ENCODE measurements at places on chromosomes 11 and 22.
A peak's percentile ranks its signal among the peaks of the same experiment; 100 is the strongest.

DNA sequence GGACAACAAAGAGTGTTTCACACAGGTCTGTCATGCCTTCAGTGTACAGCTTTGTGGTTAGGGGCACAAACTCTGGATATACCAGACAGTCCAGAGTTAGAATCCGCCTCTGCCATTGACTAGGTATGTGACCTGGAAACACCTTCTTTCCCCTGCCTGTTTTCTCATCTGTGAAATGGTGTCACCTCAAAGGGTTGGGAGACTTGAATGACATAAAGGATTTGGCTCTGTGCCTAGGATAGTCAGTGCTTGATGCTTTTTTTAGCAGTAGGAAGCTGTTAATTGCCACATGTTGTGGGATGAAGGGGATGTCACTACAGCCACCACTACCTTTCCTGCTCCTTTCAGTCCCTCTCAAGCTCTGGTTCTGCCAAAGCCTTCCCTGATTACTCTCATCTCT, 17.4 kb upstream of the LRRC55 start:
- no peak for DNase-seq

DNA sequence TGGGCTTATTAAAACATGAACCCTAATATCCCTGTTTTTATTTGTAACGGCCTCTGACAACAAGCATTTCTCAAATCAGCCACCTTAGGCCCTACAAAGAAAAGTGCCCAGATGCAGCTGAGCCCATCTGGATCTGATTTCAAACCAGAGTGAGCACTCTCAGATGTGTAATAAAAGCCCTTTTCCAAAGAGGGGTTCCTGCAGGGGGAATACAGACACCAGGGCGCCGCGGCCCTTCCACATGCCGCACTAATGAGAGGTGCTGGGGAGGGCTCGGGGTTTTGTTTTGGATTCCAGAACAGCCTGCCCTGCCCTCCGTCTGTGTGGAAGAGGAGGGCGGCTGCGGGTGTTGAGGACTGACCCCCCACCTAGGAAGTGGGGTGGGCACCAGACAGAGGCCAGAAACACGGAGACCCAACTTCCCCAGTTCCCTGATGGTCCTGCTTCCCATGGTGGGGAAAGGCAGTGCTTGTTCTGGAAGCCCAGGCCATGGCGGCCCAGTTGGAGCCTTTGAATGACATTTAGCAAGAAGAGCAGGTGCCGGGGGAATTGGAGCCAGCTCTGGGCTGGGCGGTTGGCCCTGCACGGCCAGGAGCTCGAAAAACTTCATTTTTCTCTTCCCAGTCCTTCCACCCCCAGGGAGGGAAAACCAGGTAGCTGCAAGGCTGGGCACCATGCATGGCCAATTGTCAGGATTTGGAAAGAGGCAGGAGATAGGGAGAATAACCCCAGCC, 63.7 kb downstream of the MACROD1 start:
- no peak for DNase-seq

GRCh38 chr11:57597916-57598830, 688 bp downstream of the SERPING1 start:
- DNase-seq: no peak

- no peak for DNase-seq
Measured at GRCh38 chr11:65440831-65441499, 18.4 kb downstream of the NEAT1 start.

DNA sequence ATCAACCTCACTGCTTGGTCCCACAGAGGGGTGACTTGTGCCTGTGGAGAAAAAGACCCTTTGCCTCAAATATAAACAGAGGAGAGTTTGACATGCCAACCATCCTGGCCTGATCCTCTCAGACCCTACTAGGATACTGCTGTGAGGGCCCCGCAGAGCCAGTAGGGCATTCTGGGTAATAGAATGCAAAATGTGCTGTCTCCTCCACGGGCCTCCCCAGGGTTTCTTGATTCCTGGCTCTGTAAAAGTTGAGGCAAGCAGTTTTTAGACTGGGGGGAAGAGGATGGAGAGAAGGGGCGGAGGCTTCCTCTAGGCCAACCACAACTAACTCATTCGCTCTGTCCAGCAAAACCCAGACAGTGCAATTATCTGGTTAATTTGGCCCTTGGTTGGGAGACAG, 81.7 kb downstream of the SYN3 start:
- no peak for DNase-seq

- DNase-seq: no peak
Measured at GRCh38 chr11:68715456-68716122, 31.2 kb downstream of the GAL start.

GRCh38 chr22:33666279-33666960, 253.9 kb downstream of the LARGE1 start:
- DNase-seq: no peak

- no peak for DNase-seq
Measured at GRCh38 chr22:35521358-35522224, 19.0 kb upstream of the RASD2 start.

GRCh38 chr22:36640106-36640672, 63.4 kb downstream of the CACNG2 start:
- no peak for DNase-seq

DNA sequence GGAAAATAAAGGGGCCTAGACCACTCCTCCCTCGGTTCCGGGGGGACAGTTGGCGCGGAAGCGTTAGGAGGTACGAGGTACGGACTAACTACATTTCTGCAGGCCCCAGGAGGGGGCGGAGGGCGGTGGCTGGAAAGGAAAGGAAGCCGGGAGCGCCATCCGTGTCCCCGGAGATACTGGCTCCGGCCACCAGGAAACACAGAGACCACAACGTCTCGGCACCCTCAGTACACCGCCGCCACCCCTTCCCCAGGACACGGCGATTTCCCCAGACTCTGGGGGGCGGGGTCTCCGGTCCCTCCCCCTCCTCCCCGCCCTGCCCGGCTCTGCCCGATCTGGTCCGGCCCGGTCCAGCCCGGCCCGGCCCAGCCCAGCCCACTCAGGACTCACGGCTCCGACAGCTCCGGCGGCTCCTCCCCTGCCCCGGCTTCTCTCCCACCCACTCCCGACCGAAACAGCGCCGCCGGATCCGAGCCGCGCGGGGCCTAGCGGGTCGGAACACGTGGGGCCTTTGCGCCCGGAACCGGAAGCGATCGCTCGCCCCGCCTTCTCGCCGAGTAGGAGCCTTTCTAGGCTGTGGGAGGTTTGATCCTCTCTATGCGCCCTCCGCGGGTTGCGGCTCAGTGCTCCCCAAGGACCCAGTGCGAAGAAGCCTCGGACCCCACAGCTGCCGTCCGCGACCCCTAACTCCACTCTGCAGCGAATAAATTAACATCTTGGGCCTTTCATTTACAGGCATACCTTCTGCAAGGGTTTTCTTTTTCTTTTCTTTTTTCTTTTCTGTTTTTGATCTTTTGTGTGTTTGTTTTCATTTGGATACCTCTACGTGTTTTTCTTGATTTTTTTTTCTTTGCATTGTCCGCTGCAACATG, at the start of gene ZNF202:
ZNF202 (minus strand) TSS at position 502 of the 872 bp plus-strand sequence. CDS start 10,772 bp downstream, outside the sequence.
- peak; percentile 87 for DNase-seq

GRCh38 chr11:130449996-130450769, 1.7 kb downstream of the ADAMTS15 start:
- no peak for DNase-seq

- DNase-seq: no peak
Measured at GRCh38 chr11:87440076-87440770, 402.5 kb downstream of the TMEM135 start.

GRCh38 chr11:60367009-60367408, 11.3 kb upstream of the MS4A7 start:
- DNase-seq: no peak

- peak; percentile 14 for DNase-seq
Measured at GRCh38 chr11:2089536-2090165, 49.5 kb downstream of the IGF2 start.

DNA sequence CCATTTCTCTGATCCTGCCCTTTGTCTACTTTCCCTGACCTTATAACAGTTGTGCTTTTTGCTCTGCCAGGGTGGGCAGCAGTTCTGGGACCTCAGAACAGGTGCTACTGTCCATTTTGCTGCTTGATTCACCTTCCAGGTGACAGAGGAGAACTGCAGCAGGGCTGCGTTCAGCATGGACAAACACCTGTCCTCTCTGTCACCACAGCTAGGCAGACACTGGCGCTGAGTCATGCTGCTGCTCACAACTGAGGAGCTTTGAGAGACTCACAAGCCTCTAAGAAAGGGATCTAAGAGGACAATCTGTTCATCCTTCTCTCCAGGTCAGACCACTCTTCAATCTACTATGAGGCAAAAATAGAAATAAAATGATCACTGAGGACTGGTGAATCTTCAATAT, 1144.5 kb upstream of the CCDC90B start:
- DNase-seq: no peak

DNA sequence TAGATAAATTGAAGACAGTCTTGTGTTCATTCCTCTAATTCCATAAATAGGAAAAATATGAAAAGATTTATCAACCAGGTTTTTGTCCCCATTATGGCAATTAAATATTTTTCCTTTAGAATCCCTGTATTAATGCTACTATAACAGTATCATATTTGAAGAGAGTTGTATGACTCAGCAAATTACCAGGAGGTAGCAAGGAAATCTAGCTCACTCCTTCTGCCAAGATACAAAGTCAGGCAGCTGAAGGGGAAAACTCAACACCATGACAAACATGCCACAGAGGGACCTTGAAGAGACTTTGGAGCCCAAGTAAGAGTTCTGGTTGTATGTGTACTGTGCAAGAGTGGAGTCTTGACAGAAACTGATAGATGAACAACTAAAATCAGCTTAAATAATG, 143.3 kb downstream of the GUCY1A2 start:
- DNase-seq: no peak

GRCh38 chr11:123061403-123062157, at the start of gene HSPA8:
HSPA8 (minus strand) TSS chr11:123062136; CDS start chr11:123061324, 812 bp downstream.
- peak; percentile 65 for DNase-seq

GRCh38 chr22:27476729-27477128, 324.8 kb downstream of the MN1 start:
- no peak for DNase-seq

DNA sequence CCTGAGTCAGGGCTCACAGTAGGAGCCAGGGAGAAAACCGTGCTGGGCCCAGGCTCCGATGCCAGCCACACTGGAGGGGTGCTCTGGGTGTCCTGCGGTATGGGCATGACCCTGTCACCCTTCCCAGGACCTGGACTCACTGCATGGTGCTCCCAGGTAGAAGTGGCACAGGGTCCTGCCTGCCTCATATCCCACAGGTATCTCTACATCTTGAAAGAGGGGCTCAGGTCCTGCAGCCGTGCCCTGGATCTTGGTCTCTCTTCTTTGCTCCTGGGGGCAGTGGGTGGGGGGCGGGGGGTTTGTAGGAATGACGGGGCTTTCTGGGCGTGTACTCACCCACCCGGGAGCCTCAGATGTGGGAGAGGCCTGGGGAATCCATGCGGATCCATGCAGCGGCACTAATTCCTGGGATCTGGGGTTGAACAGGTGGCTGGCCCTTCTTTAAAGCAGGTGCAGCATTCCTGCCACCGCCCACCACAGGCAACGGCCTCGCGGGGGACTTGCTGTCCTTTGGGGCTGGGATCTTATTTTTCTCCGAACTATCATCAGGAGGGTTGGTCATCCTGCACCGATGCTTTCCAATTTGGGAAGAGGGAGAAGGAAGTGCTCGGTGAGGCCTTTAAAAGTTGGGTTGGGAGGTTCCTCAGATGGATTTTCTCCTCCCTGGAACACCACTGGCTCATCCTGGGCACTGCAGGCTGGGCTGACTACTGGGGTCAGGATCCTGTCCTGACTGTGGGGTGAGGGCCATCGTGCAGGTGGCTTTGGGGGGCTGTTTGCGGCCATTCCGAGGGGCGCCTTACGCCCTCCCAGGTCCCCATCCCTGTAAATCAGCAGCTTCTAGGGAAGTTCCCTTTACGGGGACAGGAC, 886.4 kb downstream of the BRD1 start:
- DNase-seq: no peak

GRCh38 chr11:128614026-128614425, 26.7 kb upstream of the ETS1 start:
- no peak for DNase-seq

DNA sequence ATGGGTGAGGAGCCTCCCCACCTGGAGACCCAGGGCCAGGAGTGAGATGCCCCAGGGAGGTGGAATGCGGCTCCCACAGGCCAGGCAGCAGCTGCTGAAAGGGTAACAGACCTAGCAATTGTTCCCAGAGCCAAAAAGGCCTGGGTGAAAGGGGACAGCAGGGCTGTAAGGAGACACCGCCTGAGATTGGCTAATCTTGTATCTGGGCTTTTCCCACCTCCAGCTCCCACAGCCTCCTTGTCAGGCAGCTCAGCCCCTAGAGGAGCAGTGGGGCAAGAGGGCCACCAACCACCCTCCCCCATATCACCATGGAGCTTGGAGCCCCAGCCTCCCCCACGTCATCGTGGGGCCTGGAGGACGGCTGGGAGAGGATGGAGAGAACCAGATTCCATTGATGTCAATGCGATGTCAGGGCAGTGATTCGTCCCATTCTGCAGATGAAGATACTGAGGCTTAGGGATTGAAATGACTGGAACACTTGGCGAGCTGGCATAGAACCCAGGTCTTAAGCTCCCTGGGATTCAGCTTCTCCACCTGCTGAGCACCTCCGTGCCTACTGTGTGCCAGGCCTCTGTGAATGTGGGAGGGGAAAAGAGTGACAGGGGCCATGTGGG, 2.9 kb upstream of the MGAT3 start:
- DNase-seq: no peak
